ENCODE measurements at places on chromosomes 2 and 18.

GRCh38 chr2:240394549-240394948, 40.9 kb upstream of the GPC1 start:
- DNase-seq = no peak

GRCh38 chr2:98164256-98164655, 77.3 kb downstream of the VWA3B start:
- DNase-seq = no peak

DNA sequence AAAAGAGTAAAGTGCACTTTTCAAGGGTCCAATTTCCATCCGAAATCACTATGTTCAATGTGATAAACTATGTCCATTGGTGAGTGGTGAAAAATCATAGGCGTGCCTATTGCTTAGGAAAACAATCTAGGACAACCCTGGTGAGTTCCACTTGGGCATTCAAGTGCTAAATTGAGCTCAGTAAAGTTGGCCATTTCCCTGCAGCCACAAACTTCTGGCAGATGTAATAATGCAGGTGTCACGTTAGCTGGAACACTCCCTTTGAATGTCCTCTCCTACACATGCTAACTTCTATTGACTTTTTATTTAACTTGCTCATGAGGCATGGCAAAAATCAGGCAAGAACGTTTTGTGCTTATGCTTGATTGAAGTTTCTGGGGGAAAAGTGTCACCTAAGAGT, 67.1 kb downstream of the CPS1 start:
- no peak for DNase-seq

GRCh38 chr2:45170191-45171135, 161.2 kb upstream of the SIX2 start:
- no peak for DNase-seq

DNA sequence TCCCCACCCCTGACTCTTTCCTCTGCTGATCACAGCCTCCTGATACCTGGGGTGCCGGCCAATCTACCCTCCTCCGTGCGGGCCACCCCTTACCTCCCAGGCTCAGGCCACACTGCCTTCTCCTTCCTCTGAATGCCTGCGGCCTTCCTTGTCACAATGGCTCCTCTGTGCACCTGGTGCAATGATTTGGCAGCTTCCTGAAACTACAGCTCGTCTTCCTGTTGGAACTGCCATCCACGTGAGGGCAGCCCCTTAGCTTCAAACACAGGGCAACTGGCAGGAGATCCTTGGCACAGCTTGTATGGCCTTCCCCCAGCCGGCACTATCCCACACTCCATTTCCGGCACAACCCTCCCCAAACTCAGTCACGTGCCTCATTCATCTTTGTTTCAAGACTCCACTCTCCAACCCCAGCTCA, 69.0 kb downstream of the STPG4 start:
- no peak for DNase-seq

- DNase-seq = no peak
Measured at GRCh38 chr2:73291093-73291460, 2.3 kb downstream of the EGR4 start.

GRCh38 chr18:63829886-63830285, 54.7 kb downstream of the SERPINB7 start:
- DNase-seq = no peak

DNA sequence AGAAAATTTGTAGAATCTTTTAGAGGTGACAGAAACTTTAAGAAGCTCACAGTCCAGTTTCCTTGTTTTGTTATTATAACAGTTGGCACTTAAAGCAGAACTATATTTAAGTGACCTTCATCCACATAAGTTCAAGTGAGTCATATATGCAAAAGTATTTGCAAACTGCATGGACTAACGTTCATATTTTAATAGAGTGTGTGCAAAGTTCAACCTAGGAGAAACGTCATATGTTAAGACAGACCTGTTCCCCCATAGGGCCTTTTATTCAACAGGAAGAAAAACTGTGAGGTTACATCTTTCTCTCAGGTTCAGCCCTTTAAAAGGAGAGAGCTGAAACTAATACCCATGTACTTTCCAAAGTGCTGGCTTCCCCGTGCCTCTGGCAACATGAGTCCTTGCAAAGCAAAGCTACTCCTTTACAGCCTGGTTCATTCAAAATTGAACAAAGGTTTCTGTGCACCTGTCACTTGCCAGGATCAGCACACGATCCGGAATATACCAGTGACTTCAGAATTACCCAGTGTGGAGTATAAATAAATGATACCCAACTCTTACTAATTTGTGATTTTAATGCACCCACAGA, 280.0 kb upstream of the RAB12 start:
- DNase-seq = no peak

DNA sequence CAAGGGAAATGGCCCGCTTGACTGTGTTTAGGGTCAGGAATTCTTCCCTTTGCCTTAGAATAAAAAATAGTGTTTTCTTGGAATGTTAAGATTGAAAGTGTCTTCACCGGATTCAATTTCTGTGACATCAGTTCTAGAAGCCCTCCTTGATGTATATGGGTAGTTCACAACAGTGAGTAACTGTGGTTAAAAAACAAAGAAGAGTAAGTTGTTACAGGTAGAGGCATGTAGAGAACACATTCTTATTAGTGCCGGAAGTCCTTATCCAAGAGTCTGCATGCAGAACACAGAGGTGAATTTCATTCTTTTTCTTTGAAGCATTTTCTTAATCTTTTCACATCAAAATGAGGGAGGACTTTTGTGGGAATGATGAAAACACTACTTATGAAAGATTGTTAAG, 105.5 kb downstream of the FMNL2 start:
- DNase-seq = no peak

DNA sequence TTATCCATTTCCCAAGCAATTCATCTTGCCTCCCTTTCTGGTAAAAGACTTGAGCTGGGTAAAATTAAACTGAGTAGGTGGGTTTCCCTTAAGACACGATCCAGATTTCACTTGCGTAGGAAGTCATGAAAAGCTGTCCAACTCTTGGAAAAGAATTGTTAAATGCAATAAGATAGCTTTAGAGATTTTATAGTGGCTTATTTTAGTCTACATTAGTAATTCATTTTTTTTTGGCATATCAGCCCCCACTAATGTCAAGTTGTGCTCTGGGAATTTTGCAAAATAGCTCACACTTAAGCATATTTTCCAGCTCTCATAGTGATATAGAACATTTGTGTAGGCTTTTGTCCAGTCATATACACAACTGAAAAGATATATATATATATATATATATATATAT, 344.7 kb upstream of the FIGN start:
- no peak for DNase-seq

GRCh38 chr18:50194631-50195532, at the start of gene MYO5B:
Gene MYO5B (minus strand): TSS chr18:50195147. CDS start chr18:50194793, 354 bp downstream.
- DNase-seq = no peak

DNA sequence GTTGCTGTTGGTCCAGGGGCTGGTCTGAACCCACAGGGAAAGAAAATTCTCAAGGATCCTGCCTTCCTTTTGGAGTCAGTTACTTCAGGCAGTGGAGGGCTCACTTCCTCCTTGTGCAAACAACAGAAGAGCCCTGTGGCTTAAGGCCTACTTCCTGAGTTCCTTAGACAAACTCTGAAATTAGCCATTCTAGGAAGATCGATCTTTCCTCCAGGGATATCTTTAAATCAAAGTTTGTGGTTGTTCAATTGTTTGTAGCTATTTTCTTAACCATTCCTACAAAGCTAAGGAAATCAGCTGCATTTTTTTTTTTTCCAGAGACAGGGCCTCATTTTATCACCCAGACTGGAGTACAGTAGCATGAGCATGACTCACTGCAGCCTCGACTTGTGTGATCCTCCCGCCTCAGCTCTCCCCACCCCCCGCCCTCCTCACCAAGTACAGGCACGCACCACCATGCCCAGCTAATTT, 156.0 kb downstream of the TANC1 start:
- DNase-seq = no peak

- DNase-seq = no peak
Measured at GRCh38 chr2:48677450-48677849, 59.8 kb downstream of the GTF2A1L start.

GRCh38 chr2:235908826-235909225, 259.4 kb downstream of the GBX2 start:
- DNase-seq = no peak

Data from CMK (cell line).